ENCODE measurements at places on chromosomes 3 and 15.

DNA sequence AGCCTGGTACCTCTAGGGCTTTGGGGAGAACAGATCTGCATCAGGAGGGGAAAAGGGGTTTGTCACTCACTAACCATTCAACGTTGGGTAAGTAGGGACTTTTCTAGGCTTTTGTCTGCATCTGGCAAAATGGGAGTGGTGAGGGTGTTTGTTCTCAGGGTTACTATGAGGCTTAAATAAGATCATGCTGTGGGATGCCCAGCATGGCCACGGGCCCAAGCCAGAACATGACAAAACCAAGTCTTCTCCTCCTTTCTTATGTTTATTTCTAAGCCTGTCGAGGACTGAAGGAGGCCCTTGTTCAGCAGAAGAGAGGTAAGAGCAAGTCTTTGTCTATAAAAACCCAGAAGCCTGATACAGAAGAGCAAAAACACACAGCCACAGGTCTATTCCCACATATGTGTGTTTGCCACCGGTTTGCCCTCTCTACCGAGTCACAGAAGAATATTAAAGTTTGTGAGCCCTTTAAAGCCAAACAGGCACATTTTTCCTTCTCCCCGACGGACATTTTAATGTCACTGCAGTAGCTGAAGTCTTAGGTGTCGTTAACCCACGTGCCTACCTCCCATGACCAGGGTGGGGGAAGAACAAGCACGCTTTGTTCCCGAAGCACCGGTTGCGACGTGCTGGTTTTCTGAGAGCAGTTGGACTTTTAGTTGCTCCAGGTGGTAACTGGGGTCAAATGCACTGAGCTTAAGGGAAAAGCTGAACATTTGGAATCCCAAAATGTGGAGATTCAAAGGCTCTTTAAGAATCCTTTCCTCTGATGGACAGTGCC lies 72.1 kb downstream of the NOX5 start:
- DNase-seq, result no peak

GRCh38 chr3:20141851-20142250 lies 44.2 kb downstream of the SGO1 start:
- DNase-seq, result no peak

- DNase-seq, result no peak
These were observed at the start of gene GABRA5 for GRCh38 chr15:26866298-26867199. TSS of gene GABRA5 (plus strand) at chr15:26867062. CDS start at chr15:26869249, 2,187 bp downstream.

GRCh38 chr15:58932710-58933280 lies 684 bp downstream of the SLTM start:
- no peak for DNase-seq

DNA sequence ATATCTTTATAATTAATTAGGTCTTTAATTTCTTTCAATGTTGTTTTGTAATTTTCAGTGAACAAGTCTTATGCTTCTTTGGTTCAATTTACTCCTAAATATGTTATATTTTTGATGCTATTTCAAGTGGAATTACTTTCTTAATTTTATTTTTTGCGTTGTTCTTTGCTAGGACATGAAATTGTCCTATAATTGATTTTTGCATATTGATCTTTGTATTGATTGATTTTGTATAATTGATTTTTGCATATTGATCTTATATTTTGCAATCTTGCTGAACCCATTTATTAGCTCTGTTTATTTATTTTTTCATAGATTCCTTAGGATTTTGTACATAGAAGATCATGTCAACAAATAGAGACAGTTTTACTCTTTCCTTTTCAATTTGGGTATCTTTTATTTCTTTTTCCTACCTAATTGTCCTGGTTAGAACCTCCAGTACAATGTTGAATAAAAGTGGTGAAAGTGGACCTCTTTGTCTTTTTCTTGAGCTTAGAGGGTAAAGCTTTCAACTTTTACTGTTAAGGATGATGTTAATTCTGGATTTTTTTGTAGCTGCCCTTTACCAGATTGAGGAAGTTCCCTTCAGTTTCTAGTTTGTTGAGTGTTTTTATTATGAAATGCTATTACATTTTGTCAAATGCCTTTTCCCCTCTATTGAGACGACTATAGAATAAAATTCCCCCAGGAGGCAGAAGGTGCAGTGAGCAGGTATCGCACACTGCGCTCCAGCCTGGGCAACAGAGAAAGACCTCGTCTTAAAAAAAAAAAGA lies 36.8 kb upstream of the CCDC50 start:
- DNase-seq, result no peak

- no peak for DNase-seq
These were observed 101.2 kb downstream of the RFTN1 start for GRCh38 chr3:16412192-16412800.

GRCh38 chr3:71581457-71582035 lies 2.0 kb downstream of the FOXP1 start:
- DNase-seq, result peak; percentile 36

GRCh38 chr3:21638488-21638887 lies 112.5 kb downstream of the ZNF385D start:
- DNase-seq, result no peak

DNA sequence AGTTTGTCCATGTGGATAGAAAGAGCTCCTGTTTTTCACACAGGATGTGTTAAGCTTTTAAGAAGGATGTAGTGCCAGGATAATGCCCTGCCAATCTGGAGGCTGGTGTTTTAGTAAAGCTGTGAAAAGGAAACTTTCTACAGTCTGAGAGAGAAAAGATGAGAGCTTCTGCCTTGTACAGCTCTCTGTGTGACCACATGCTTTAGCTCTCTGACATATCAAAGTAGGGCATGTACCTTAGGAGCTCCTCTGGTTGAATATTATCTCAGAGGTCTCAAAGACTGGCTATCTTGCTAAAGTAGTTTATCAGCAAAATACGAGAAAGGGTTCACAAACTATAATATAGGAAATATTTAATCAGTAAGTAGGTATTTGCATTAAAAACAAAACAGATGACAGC lies 30.4 kb downstream of the CDIN1 start:
- DNase-seq, result no peak

DNA sequence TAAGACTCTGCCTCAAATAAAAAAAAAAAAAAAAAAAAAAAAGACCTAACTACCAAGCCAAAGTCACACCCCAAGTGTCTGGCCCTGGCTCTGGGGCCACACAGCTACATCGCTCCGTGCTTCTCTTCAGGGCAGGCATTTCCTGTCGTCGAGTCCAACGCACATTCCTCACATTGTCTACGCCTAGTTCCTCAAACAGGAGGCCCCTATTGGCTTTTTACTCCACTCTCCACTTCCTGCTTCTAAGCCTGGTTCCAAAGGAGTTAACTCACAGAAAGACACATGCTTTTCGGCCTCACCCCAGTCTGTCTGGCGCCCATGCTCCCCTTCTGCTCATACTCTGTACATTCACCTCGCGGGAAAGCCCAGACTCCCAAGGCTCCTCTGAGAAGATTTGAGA lies 28.8 kb downstream of the KNG1 start:
- DNase-seq, result no peak

GRCh38 chr3:142057331-142057725 lies 92.0 kb downstream of the TFDP2 start:
- DNase-seq, result no peak

DNA sequence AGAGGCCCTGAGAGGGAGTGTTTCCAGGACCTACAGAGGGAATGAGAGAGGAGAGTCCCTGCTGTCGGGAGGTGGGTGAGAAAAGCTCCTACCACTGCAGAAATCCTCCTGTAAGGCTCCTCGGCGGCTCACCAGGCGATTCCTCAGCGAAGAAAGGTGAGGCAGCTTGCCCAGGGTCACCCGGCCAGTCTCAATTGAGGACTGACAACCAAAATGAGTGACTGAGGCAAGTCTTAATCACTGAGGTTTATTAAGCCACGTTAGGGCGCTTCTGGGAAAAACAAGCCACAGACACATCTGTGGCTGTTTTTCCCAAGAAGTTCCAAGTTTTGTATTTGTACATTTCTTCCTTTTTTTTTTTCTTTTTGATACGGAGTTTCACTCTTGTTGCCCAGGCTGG lies 48.5 kb downstream of the ZDHHC19 start:
- DNase-seq, result no peak

GRCh38 chr15:84764989-84765388 lies 16.6 kb downstream of the ZNF592 start:
- DNase-seq, result no peak

DNA sequence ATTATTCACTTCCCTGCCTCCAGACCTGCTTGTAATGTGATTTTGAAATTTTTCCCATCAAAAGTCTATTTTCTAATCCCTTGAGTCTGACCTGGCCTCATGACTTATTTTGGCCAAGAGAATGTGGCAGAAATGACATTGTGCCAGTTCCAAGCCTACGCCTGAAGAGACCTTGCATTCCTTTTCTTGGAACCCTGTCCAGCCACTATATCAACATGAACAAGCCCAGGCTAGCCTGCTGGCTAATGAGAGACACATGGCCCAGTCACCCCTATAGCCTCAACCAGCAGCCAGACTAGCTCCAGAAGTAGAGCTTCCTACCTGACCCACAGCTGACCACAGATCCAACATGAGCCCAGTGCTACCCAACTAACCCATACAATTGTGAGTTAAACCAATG lies 121.1 kb upstream of the ACP3 start:
- DNase-seq, result no peak

DNA sequence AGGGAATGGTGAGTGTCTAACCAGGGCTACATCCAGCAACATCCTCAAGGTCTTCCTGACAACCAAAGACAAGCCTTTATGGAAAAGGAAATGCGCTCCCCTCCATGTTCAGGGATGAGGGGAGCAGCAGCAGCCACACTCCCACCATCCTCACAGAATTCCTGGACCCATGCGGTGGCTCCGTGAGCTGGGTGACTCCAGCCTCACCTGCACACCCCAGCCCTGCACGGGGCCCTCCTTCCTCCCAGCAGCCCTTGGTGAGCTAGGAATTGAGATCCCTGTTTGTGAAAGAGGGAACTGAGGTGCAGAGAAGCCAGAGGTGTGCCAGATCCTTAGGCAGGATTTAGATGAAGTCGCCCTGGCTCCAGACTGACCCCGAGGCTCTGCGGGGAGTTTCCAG lies 52.3 kb downstream of the GRIP2 start:
- DNase-seq, result no peak

- peak; percentile 82 for DNase-seq
These were observed 396 bp downstream of the INO80 start for GRCh38 chr15:41115652-41116115.

GRCh38 chr3:22777834-22778233 lies 425.3 kb upstream of the UBE2E2 start:
- DNase-seq, result no peak

GRCh38 chr3:182357928-182358327 lies 435.4 kb upstream of the ATP11B start:
- no peak for DNase-seq

- no peak for DNase-seq
These were observed 64.5 kb downstream of the CORO2B start for GRCh38 chr15:68643216-68643830.

DNA sequence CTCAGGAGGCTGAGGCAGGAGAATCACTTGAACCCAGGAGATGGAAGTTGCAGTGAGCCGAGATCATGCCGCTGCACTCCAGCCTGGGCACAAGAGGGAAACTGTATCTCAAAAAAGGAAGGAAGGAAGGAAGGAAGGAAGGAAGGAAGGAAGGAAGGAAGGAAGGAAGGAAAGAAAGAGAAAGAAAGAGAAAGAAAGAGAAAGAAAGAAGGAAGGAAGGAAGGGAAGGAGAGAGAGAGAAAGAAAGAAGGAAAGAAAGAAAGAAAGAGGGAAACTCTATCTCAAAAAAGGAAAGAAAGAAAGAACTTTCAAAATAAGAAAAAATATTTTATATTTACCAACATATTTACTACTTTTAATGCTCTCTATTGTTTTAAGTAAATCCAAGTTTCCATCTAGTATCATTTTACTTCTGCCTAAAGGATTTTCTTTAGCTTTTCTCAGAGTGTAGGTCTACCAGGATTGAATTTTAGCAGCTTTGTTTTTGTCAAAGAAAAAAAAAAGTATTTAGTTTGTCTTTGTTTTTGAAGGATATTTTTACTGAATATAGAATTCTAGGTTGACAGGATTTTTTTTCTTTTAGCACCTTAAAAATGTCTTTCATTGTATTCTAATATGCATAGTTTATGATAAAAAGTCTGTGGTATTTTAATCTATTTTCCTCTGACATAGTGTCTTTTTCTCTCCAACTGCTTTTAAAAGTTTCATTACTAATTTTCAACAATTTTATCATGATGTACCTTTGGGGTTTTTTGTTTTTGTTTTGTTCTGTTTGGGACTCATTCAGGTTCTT lies 47.2 kb upstream of the CORO2B start:
- DNase-seq, result no peak

DNA sequence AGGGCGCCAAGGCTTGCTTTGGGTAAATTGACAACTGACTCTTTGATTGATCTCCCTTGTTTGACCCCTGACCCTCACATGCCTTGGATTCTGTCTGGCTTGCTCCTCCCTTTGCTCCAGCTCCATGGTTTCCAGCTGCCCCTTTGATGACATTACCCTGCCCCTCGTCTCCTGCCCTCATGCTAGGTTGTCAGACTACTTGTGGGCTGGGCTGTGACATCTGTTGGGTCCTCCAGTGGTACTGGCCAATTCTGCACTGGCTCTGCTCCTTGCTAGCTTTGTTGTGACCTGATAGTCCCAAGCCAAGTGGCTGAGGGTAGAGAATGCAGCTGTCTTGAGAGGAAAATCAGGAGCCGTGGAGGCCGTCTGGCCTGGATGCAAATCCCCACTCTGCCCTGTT lies 6.2 kb downstream of the THSD4 start:
- DNase-seq, result no peak

Measured in activated naive CD4-positive, alpha-beta T cell treated with Interleukin-2 at 50 U/mL for 16 hours (primary cell).